ENCODE measurements at places on chromosomes 16 and 17.

DNA sequence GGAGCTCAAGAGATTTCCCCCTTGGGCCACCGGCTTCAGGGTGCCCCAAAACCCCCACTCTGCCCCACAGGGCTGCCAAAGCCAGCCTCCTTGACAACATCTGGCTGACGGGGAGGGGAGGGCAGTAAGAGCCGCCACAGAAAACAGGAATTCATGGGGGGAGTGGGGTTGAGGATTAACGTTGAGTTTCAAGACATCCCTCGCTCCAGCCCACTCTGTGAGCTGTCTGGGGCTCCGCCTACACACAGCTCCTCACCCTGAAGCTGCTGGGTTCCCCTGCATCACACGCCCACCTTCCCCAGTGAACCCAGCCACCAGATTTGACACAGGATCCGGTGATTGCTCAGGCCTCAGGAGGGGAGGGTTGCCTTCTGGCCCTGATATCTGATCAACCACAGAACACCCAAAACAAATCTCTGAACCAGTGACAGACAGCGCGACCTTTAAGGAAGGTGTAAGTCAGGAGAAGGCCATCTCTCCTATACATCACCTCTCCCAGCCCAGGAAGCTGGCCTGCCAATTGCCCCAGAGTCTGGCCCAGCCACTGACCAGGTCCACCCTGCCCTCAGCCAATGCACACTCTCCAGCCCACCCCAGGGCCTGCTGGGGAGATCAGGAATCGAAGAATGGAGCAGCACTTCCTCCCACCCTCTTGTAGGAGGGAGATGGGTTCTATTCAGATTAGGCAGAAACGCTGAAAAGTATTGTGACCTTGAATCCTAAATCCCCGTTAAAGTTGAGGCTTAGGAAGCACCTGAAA is 132.1 kb downstream of the CLEC16A start:
- DNase-seq, result no peak

- DNase-seq, result no peak
These were observed 10.4 kb upstream of the CUEDC1 start for GRCh38 chr17:57965521-57966160.

DNA sequence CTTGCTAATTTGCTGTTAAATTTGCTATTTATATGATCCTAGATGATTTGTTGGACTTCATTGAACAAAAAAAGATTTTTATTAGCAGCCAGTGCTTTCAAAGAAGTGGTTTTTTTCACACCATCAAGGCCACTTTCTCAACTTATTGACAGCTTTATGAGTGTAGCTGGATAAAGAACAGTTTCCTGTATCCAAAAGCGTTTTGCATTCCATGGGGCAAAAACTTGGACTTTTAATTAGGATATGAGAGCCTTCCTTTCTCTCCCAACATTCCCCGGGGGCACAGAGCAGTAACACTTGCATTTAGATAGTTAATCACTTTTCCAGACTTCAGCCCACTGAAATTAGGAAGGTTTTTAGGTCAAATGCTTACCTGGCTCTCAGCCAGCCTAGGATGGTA is 177.1 kb upstream of the ELAC2 start:
- no peak for DNase-seq

- no peak for DNase-seq
These were observed 44.0 kb downstream of the NLK start for GRCh38 chr17:28086519-28086918.

GRCh38 chr17:29699283-29699682 is 76.6 kb upstream of the CORO6 start:
- no peak for DNase-seq

GRCh38 chr16:88686062-88686438 is 257 bp downstream of the SNAI3 start:
- DNase-seq, result no peak

- no peak for DNase-seq
These were observed 424.7 kb downstream of the CDH13 start for GRCh38 chr16:83051451-83051850.
